ENCODE measurements at places on chromosomes 1 and 21.

- no peak for DNase-seq
Observed at GRCh38 chr1:1239614-1240347, 6.7 kb downstream of the C1QTNF12 start.

GRCh38 chr1:213376862-213377372 is 325.9 kb downstream of the RPS6KC1 start:
- DNase-seq = no peak

DNA sequence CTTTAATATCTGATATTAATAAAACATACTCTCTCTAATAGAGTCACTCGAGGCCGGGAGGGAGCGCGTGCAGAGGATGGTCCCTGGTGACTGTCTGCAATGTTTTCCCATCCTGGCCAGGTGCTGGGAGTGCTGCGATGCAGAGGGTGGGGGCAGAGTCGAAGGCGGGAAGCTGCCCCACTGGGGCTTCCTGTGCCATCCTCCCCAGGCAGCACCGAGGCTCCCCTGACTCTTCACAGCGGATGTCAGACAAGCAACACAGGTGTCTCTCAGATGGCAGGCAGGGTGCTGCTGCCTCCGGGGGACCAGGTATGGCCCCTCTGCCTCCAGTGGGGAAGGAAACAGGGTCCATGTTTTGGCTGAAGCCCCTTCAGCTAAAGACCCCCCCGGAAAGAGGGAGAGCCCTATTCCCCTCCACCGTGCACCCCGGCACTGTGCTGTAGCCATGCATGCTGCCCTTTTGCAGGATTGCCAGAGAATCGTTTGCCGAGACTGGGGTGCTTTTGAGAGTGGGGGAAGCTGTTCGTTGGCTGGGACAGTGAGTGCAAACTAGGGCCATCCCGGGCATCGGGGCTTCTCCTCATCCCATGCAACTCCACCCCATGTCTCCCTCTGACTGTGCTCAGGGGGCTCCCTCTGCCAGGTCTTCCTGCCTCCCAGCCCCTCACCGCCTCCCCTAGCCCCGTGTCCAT is 32.1 kb upstream of the TTC34 start:
- no peak for DNase-seq

DNA sequence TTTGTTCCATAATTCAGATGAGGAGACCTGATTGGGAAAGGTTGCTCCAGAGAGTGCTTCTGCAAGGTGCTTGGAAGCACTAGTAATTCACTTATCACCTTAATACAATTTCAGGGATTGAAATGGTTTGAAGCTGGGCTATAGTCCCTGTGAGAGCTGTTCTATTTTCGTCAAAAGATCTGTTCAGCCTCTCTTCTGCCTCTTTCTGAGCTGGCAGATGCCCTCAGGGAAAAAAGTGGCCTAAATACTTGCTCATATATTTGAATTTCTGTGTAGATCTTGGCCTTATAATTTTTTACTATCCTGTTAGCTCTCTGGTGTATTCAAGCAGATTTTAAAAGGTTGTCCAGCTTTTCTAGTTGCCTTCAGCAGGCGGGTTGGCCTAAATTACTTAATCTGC is 22.3 kb downstream of the C1orf146 start:
- DNase-seq = no peak
